ENCODE measurements at places on chromosomes 7 and 10.
A peak's percentile ranks its signal among the peaks of the same experiment; 100 is the strongest.

DNA sequence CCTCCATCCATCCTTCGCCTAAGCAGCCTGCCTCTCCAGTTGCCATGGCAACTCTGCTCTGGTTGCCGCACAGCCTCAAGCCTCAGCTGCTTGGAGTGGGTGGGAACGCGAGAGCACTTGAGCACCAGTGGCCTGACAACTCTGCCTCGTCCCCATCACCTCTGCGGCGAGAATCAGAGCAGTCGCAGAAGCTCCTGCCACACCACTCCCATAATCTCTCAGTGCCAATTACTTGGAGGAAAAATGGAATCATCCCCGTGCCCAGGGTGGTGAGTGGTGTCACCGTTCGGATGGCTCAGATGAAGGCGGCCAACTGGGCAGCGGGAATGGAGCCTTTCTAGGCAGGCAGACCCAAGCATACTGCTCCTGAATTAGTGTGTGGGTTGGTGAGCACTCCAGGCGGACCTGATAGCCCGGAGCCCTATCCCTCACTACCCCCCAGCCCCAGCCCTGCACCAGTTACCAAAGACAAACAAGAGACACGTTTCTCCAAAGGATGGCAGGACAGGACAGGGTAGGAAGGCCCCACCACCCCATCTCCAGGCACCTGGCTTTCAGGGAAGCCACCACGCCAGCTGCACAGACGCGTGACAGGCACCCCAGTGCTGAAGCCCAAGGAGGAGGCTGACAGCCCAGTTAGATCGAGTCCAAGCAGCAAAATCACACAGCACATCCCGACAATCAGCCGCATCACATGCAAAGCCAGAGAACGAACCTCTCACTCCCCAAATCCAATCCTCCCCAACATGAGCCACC lies 335.4 kb downstream of the PTPRN2 start:
- peak; percentile 23 for DNase-seq

- DNase-seq: no peak
Measured at GRCh38 chr7:99380032-99380822, 5.7 kb downstream of the ARPC1B start.

- no peak for DNase-seq
Measured at GRCh38 chr7:24833549-24833948, 76.3 kb upstream of the GSDME start.

- DNase-seq: no peak
Measured at GRCh38 chr7:151709141-151710038, 167.5 kb downstream of the PRKAG2 start.

GRCh38 chr7:154777489-154777888 lies 225.4 kb downstream of the PAXIP1 start:
- DNase-seq: no peak

GRCh38 chr10:111724121-111724520 lies 459.4 kb downstream of the GPAM start:
- no peak for DNase-seq

Data from H9 (cell line).